PC-9 (cell line): ENCODE measurements at places on chromosomes 6 and 20. TPM values are rescaled to one million over a fixed set of nuclear protein-coding genes. Genes with fewer than 3 reads are reported as not detected.
A peak's percentile ranks its signal among the peaks of the same experiment; 100 is the strongest.

DNA sequence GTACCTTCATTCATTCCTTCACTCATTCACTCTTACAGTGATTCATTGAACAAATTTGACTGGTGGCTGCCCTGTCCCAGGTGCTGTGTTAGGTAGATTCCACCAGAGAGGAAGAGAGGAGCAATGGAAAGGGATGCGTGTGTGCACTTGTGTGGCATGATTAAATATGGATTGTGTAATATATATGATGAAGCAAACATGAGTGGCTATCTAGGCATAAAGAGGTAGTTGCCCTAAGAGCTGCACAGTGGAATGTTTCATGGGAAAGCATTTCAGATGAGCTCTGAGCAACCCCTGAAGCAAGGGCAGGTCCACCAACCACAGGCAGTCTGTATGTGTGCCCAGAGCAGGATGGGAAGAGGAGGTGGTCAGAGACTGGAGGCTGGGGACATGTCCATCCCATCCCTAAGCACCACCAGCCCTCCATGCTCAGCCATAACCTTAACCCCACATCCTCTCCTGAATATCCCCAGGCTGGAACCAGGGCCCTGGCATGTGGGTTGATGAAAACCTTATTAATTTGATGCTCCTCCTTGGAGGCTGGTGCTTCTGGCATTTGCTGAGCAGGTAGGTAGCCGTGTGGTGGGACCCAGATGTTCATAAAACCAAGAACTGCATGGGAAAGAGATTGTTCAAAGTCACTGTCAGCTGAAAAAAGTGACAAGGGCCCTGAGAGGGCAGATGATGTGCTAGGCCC, 226.2 kb downstream of the SYNDIG1 start:
- no peak for DNase-seq

DNA sequence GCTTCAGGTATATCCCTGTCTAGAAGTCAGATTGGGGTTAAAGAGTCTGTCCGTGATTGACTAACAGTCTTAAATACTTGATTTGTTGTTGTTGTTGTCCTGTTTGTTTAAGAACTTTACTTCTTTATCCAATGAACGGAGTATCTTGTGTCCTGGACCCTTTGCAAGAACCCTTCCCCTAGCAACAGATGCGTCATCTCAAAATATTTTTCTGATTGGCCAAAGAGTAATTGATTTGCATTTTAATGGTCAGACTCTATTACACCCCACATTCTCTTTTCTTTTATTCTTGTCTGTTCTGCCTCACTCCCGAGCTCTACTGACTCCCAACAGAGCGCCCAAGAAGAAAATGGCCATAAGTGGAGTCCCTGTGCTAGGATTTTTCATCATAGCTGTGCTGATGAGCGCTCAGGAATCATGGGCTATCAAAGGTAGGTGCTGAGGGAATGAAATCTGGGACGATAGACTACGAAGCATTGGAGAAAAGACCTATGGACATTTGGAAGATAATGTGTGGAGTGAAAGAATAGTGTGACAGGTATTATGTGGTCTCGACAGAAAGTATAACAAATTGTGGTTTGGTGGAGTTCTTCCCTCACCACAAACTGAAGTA, at the start of gene HLA-DRA:
HLA-DRA (plus strand) TSS at position 286 of the 613 bp plus-strand sequence; CDS start at position 350, 64 bp downstream.
- no peak for DNase-seq

DNA sequence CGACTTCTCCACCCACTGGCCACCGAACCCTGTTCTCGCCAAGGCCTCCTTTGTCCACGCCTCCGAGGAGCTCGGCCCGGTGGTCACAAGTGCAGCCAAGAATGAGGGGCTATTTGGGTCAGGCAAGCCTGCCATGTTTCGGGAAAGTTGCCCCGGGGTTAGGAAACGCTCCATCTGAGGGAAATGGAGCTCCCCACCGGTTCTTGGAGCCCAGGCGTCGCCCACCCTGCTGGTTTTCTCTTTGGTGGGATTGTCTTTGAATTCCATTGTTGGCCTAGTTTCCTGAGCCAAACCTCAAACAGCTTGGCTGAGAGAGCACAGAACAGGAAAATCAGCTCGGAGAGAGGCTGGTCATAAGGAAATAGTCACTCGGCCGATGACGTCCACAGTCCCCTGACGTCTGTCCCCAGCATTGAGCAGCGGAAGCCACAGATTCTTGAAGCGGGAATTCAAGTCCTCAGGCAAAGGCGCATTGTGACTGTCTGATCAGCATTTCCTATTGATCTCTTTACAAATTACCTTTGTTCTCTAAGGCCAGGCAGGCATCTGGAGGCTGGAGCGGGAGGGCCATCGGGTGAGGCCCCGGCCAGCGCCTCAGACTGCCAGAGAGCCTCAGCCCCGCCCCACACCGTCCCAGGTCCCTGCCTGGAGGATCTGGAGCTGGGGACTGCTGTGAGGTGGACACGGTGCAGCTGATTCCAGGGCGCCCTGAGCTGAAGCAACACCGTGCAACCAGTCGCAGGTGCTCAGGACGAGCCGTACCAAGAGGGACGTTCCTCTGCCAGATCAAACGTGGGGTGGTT, 138.6 kb downstream of the DLL1 start:
- no peak for DNase-seq

GRCh38 chr20:43938932-43939761, 24.5 kb downstream of the TOX2 start:
- DNase-seq, result peak; percentile 91

GRCh38 chr6:38725414-38726183, 10.5 kb downstream of the DNAH8 start:
- DNase-seq, result no peak

- DNase-seq, result no peak
Observed at GRCh38 chr6:131212913-131213312, 77.6 kb downstream of the AKAP7 start.

Gene MATN4
- total RNA-seq, result 0.33 and 0.60 TPM in 2 replicates

GRCh38 chr6:90233994-90234393, 62.6 kb downstream of the BACH2 start:
- no peak for DNase-seq

DNA sequence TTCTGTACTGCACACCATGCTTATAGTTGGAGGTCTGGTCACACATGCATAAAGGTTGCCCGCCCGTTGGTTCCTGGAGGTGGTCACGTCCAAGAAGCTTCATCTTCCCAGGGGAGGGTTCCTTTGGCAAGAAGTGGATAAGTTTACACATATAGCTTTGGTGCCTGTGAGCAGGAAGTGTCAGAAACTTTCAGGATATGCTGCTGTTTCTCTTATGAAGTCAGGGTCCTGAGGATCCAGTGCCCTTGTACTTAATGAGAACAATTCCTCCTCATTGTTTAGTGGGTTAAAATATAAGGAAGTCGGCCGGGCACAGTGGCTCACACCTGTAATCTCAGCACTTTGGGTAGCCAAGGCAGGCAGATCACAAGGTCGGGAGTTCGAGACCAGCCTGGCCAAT, 115.5 kb upstream of the DUSP22 start:
- DNase-seq, result no peak

Gene ENPP3
- not detected in 2 replicates for total RNA-seq
